ENCODE measurements at places on chromosomes 13 and 19. TPM values are rescaled to one million over a fixed set of nuclear protein-coding genes. Genes with fewer than 3 reads are reported as not detected.

Gene ZNF709
- 1.4 TPM for total RNA-seq

Gene NLRP5
- not detected for total RNA-seq

Gene LMTK3
- 1.4 TPM for total RNA-seq

Gene HCN2
- 20.1 TPM for total RNA-seq

Gene BRME1
- total RNA-seq = 0.80 TPM
